ENCODE measurements at places on chromosomes 4 and X.

GRCh38 chr4:119722670-119723069 is 94.1 kb upstream of the PDE5A start:
- no peak for DNase-seq

GRCh38 chr4:66097218-66097617 is 426.9 kb upstream of the EPHA5 start:
- no peak for DNase-seq

GRCh38 chr4:143082701-143083100 is 102.0 kb upstream of the USP38 start:
- no peak for DNase-seq

DNA sequence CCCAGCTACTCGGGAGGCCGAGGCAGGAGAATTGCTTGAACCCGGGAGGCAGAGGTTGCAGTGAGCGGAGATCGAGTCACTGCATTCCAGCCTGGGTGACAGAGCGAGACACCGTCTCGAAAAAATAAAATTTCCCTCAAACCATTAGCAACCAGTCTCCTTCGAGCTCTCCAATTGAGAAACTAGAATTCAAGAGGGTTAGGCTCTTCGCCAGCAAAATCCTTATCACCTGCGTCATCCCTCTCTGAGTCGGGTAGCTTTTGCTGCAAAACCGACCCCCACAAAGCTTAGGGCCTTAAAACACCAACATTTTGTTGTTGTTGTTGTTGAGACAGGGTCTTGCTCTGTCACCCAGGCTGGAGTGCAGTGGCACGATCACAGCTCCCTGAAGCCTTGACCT is 75.1 kb upstream of the DDX3X start:
- no peak for DNase-seq

GRCh38 chr4:185793716-185794115 is 18.3 kb downstream of the SORBS2 start:
- no peak for DNase-seq

- no peak for DNase-seq
Observed at GRCh38 chrX:38941675-38942074, 140.4 kb downstream of the MID1IP1 start.

DNA sequence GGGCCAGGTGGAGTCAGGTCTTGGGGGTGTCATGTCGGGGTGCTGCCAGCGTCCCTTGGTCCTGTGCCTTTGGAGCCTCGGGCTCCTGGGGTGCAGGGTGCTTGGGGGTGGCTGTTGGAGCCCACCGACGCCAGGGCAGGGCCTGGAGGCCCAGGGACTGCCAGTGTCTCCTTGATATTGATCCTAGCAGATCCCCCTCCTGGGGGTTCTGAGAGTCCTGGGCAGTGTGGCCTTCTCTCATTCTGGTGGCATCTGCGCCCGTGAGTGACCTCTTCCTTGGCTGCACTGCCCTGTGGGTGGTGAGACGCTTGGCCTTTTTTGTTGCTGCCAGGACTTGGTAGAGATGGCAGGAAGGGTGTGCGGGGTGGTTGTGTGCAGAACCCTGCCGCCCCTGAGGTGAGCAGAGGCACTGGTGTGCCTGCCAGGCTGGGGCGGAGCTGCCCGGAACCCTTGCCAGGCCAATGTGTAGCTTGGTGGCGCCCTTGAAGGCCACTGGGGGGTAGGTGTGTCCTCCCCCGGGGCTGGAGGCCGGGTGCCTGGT is 7.0 kb downstream of the NAT8L start:
- DNase-seq = no peak

DNA sequence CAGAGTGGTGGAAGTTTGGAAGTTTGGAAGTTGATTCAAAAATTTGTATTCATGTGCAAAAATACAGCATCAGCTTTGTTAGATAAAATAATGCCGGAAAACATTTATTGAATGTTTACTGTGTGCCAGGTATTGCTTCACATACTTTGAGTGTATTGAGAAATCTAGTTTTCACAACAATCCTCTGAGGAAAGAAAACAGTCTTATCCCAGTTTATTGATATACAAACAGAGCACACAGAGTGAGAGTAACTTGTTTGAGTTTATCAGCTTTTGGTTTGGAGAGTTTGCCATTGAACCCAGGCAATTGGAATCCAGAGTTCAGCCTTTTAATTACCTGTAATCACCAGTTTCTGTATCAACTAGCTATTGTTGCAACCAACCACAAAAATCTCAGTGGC is 127.2 kb upstream of the RPS6KA3 start:
- no peak for DNase-seq

DNA sequence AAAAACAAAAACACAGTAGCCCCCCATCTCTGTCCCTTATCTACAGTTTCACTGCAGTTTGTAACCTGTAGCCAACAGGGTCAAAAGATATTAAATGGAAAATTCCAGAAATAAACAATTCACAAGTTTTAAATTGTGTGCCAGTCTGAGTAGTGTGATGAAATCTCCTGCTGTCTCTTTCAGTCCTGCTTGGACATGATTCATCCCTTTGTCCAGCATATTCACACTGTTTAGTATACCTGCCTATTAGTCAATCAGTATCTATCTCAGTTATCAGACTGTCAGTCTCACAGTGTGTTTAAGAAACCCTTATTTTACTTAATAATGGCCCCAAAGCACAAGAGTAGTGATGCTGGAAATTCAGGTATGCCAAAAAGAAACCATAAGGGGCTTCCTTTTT is 21.9 kb downstream of the CNOT6L start:
- DNase-seq = no peak
